ENCODE measurements at places on chromosomes 1 and 21.

- DNase-seq, result no peak
Observed at GRCh38 chr21:42039911-42040351, 29.8 kb upstream of the ZBTB21 start.

DNA sequence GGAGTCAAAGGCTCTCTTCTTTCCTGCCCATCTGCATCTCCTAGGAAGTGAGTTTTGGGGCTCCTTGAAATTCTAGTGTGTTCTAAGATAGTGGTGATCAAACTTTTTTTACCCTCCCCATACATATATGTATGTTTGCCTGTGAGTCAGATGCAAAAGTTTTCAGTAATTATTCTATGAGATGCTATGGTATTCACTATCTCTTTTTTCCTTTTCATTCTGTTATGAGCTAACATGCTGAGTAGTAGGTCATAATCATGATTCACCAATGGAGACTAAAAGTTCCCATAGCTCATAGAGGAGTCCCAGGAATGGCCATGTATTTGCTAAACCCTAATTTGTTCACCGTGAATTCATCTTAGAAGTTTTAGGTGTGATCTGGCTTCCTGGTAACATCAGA is 135.6 kb downstream of the GPR52 start:
- DNase-seq, result no peak

- DNase-seq, result no peak
Observed at GRCh38 chr1:183877053-183877720, 72.3 kb downstream of the RGL1 start.

- no peak for DNase-seq
Observed at GRCh38 chr1:34870395-34870794, 10.8 kb upstream of the SMIM12 start.

DNA sequence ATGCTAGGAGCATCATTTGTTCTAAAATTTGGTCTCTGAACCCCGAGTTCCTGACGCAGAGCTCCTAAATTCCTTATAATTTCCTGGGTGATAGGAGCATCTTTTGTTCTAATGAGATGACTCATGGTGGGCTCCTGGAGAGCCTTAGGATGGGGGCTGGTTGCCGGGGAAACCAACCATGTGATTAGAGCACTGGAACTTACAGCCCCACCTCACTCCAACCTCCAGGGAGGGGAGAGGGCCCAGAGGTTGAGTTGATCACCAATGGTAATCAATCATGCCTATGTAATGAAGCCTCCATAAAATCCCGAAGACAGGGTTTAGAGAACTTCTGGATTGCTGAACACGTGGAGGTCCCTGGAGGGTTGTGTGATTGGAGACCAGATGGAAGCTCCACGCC is 7.7 kb downstream of the SHISAL2A start:
- no peak for DNase-seq

- DNase-seq, result no peak
Observed at GRCh38 chr21:14900611-14901010, 164.2 kb downstream of the NRIP1 start.

DNA sequence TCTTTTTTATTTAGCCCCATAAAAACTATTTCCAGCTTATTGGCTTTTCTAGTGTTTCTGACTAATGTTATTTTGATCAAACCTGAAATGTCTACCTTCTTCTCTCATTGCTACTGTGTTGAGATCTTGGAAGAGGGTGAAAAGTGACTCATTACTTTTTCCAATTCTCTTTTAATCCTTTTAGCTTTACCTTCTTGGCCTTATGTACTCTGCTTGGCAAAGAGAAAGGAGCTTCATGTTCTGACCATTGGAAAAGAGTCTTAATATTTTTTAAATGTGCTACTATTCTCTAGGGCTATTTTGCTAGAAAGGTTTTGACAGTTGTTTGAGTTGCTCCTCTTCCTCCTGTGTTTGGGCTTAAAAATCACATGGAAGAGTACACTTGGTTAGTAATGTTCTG is 97.8 kb upstream of the CHODL start:
- DNase-seq, result no peak

GRCh38 chr1:66434096-66434495 is 99.9 kb upstream of the SGIP1 start:
- DNase-seq, result no peak

DNA sequence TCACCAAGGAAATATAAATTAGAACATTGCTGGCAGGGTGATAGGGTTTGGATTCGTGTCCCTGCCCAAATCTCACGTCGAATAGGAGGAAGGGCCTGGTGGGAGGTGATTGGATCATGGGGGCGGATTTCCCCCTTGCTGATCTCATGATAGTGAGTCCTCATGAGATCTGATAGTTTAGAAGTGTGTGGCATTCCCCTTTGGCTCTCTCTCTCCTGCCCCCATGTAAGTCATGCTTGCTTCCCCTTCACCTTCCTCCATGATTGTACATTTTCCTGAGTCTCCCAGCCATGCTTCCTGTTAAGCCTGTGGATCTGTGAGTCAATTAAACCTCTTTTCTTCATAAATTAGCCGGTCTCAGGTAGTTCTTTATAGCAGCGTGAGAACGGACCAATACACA is 60.6 kb downstream of the VPS26C start:
- no peak for DNase-seq

- no peak for DNase-seq
Observed at GRCh38 chr21:28111151-28111619, 881.5 kb downstream of the LTN1 start.

DNA sequence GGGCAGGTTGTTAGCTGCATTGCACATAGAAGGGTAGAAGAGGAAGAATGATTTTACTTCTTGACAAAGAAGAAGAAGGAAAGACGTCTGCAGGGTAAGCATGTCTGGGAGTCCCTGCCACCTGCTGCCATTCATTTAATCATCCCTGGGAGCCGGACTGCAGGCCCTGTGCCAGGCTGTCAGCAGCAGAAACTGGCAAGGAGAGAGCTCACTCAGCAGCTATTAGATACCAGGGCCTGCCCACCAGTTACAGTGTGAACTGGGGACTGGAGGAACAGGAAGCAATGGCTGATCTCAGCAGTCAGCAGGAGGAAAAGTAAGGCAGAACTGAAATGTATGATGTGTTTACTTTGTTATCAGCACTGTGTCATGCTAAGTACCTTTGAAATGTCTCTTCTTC is 75.7 kb upstream of the C1orf87 start:
- DNase-seq, result no peak

GRCh38 chr1:77068013-77068412 is 151.2 kb downstream of the PIGK start:
- no peak for DNase-seq

- DNase-seq, result peak; percentile 15
Observed at GRCh38 chr1:25204797-25205480, 27.4 kb downstream of the SYF2 start.

GRCh38 chr1:119114786-119115185 is 25.7 kb downstream of the WARS2 start:
- no peak for DNase-seq

DNA sequence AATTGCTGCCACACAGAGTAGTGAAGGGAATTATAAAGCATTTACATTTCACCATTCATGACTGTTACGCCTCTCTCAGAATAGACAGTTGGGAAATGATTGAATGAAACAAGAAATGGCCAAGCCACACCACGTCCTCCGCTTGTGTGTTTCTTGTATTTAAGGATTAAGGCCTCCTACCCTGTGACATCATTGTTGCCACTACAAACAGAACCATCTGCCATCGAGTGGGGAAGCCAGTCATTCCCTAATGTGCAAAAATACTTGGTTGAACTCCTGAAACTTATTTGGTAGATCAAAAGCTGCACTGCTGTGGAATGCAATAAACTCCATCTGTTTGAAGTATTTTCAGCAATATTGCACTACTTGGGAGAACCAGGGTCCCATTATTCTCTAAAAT is 99.0 kb upstream of the C1orf105 start:
- DNase-seq, result no peak

DNA sequence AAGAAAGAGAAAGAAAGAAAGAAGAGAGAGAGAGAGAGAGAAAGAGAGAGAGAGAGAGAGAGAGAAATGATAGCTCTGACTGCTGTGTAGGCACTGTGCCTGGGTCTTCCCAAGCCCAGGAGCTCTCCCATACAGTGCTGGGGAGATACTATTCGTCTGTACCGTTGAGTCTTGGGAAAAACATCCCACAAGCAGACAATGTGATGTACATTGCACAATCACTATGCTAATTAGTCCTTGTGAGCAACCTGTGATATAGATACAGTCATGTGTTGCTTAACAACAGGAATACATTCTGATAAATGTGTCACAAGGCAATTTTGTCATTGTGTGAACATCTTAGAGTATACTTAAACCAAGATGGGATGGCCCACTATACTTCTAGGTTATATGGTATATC is 381.0 kb downstream of the HHAT start:
- DNase-seq, result no peak

DNA sequence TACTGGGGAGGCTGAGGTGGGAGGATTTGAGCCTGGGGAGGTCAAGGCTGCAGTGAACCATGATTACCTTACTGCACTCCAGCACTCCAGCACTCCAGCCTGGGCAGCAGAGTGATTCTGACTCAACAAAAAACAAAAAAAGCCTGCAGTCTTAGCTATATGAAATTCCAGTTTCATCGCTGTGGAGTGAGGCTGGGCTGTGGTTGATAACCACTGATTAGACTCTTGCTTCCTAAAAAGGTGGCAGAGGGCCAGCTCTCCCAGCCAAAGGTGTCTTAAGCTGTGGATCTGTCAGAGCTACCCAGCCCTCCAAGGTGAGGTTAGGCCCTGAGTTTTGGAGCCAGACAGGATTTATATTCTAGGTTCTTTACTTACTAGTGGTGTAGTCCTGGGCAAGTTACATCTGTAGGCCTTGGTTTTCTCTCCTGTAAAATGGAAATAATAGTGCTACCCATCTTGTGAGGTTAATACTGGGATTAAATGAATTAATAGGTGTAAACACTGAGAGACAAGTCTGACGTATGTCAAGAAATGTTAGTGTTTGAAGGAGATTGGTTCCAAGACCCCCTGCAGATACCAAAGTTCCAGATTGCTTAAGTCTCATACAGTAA is 35.9 kb downstream of the TMCC2 start:
- no peak for DNase-seq

- DNase-seq, result peak; percentile 41
Observed at GRCh38 chr1:151047925-151048644, 534 bp downstream of the C1orf56 start.

DNA sequence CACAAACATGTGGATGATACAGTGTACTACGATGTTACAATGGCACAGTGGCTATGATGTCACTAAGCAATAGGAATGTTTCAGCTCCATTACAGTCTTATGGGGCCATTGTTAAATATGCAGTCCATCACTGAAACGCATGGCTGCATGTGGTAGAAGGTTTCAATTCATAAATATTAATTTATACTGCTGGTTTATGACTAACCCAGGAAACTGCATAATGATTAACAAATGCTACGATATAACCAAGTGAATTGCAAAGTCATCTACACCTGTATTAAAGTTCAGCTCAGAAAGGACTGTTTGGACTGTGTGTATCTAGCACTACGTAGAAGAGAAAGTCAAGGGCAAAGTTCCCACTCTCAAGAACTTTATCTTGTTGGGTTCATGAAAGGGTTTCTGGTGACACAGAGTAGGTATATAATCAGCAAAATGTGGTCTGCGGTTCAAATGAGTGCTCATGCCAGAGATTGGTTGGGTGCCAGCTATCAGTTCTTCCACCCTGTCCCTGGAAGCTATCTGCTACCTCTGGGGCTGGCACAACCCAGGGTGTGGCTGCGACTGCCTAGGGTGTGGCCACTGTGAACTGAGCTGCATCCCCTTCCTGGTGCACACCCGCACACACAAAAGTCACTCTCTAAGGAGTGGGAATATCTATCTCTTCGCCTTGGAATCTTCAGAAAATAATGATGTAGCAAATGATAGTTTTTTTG is 14.8 kb downstream of the MGST3 start:
- no peak for DNase-seq

All from NCI-H748 treated with DMSO at 0.1 percent for 48 hours (cell line).